Mesendoderm (in vitro differentiated cells): ENCODE measurements at places on chromosomes 3 and 15.

DNA sequence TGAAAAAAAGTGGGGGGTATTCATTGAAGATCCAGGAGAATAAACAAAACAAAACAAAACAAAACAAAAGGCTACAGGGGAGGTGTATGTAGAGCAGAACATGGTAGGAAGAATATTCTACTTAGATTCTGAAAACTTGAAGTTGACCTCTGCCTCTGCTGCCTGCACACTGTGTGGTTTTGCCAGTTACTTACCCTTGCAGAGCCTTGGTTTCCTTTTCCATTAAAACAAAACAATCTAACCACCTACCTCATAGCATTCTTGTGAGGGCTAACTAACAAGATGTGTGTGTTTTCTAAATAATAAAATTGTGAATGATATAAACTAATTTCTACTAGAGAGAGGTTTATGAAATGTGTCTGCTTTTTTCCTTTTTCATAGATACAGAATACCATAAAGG lies 423.1 kb downstream of the TIGIT start:
- DNase-seq: no peak

GRCh38 chr15:77358545-77359240 lies 61.2 kb downstream of the PEAK1 start:
- DNase-seq: no peak

DNA sequence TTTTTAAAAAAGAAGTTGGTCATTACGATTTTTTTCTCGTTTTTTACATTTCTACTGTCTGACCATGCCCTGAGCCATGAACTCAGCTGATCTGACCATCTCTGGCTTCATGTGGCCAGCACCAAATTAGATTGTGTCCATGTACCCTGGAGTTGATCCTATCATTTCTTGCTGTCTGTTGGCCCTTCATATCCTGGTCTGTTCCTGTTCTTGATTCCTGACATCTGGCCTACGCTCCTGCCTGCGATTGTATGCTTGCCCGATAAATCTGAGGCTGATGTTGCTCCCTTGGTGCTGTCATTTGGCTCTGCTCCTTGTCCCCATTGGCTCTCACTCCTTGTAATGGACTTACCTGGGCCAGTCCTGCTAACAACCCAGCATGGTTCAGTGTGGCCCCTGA lies 89.8 kb upstream of the IGSF10 start:
- no peak for DNase-seq

- DNase-seq: peak; percentile 66
Observed at GRCh38 chr3:182792901-182793662, at the start of gene ATP11B. Gene ATP11B, plus strand, starts transcription at chr3:182793504. Its CDS starts 256 bp downstream, at chr3:182793760.

GRCh38 chr15:34942363-34942762 lies 27.2 kb downstream of the AQR start:
- no peak for DNase-seq

GRCh38 chr3:38611866-38612265 lies 37.6 kb downstream of the SCN5A start:
- no peak for DNase-seq
